ENCODE measurements at places on chromosomes 7 and 10.
A peak's percentile ranks its signal among the peaks of the same experiment; 100 is the strongest.

- DNase-seq, result peak; percentile 41
Measured at GRCh38 chr7:2567679-2568278, 9.0 kb downstream of the IQCE start.

DNA sequence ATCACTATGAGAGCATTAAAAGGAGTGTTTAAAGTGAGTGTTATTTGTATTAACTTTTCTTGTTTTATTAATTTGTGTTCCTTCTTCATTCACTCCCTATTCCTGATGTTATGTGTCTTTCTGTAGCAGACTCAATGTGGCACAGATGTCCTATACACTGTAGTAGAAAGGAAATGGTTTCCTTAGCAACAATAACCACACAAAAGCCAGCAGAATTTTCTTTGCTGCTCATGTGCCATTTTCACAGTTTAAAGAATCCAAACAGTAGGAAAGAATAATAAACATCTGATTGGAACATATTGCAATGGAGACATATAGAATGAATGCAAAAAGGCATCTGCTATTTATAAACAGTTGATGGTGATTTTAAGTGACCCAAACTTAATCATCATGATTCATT, 763.6 kb downstream of the PHTF2 start:
- DNase-seq, result no peak

DNA sequence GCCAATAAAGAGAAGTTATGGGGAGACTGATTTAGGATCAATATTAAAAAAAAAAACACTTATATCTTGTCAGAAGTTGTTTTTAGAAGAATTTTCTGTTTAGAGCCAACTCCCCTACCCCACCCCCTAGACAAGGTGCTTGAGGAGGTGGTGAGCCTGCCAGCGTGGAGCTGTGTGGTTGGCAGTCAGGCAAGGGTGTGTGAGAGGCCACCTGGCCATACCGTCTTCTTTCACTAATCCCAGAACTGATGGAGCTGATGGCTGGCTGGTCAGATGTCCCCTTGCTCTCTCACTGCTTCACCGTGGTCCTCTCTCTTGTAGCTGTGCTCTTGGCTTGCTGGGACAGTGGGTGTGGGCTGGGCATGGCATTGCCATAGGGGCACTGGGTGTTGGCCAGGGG, 34.3 kb downstream of the NACAD start:
- no peak for DNase-seq

GRCh38 chr7:118836933-118837332, 612.4 kb downstream of the ANKRD7 start:
- no peak for DNase-seq

Data from SHP77 (cell line).